ENCODE measurements at places on chromosomes 7 and 10.

DNA sequence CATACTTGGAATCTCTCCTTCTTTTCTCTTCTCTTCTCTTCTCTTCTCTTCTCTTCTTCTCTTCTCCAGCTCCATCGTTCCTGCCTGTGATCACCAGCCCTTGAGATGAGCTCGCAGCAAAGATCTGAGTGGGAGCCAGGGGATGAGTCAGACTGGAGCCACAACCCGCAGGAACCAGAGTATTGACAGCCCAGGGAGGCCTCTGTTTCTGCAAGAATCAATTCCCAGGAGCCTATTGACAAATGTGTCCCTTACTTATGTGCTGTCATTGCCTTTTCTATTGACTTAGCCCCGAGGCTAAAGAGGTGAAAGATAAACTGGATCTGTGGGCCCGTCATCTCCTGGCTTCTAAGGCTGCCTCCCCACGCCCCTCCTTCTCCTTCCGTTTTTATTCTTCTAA is 13.1 kb upstream of the HABP2 start:
- H3K4me1 ChIP-seq: no peaks in the 10 kb centered on the region
- no peaks in the 10 kb centered on the region for H3K36me3 ChIP-seq
- DNase-seq: no peak
- H3K27ac ChIP-seq: no peak overlapping the region
- no peaks in the 10 kb centered on the region for H3K27me3 ChIP-seq
- no peak overlapping the region for H3K4me3 ChIP-seq

DNA sequence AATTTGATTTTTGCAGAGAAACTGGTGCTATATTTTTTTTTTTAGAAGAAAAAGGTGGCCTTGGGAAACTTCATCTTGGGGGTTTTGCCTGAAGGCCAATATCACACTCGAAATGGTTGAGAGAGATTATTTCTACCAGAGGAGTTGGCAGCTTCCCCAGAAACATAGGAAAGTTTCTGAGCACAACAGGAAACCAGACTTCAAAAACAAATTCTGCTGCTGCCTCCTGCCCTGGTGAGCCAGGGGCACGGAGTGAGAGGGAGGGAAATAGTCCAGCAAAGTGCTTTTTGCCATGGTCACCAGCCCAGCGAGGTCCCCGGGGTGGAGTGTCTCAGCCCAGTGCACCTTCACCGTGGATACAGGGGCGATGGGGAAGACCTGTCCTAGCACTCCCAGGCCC is 61.1 kb downstream of the FOXI2 start:
- no peaks in the 10 kb centered on the region for H3K4me1 ChIP-seq
- no peaks in the 10 kb centered on the region for H3K36me3 ChIP-seq
- no peak for DNase-seq
- H3K27me3 ChIP-seq: no peaks in the 10 kb centered on the region

GRCh38 chr10:111410740-111411139 is 333.9 kb downstream of the ADRA2A start:
- no peaks in the 10 kb centered on the region for H3K27me3 ChIP-seq
- H3K36me3 ChIP-seq: no peaks in the 10 kb centered on the region
- H3K4me1 ChIP-seq: no peaks in the 10 kb centered on the region
- no peak overlapping the region for H3K4me3 ChIP-seq

DNA sequence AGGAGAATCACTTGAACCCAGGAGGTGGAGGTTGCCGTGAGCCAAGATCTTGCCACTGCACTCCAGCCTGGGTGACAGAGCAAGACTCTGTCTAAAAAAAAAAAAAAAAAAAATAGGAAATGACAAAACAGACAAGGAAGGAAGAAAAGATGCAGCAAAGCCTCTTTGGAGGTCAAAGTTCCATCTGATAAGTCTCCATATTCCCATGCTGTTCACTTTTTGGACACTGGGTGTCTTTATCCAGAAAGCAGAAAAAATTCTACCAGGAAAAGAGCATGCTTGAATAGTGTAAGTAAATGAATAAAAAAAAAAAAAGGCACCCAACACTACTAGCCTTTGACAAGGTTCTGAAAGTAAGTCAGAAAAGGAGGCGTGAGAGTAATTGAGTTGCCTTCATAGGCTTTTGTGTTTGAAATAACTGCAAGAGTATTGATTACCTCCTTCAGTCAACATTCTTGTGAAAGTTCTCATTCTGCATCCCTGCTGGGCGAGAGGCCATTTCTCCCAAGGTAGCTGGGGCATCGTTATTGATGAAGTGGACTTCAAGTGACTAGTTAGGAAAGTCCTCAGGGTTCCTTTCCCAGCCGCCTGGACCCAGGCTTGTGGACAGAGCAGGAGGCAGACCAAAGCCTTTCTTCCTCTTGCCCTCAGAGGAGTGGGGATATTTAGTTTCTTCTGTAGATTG is 133.3 kb upstream of the KIF5B start:
- no peak overlapping the region for H3K4me3 ChIP-seq
- H3K4me1 ChIP-seq: no peaks in the 10 kb centered on the region
- no peak for DNase-seq

DNA sequence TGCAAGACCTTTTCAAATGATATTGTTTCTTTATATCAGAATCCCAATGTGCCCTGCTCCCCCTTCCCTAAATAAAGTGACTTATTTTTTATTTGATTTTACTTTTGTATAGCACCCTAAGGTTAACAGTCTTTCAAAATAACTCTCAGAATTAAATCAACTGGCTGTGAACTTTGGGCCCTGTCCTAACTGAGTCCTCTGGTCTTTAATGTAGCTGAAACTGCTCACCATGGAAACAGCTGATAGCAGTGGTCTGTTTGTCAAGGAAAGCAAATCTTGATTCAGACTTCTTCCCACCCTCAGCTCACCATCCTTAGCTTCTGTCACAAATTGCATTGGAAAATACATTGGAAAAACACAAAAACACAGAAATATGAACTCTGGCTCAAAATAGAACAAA is 105.2 kb upstream of the PRPS1L1 start:
- no peaks in the 10 kb centered on the region for H3K36me3 ChIP-seq
- DNase-seq: no peak
- no peak overlapping the region for H3K4me3 ChIP-seq
- no peaks in the 10 kb centered on the region for H3K27me3 ChIP-seq
- no peaks in the 10 kb centered on the region for H3K4me1 ChIP-seq

DNA sequence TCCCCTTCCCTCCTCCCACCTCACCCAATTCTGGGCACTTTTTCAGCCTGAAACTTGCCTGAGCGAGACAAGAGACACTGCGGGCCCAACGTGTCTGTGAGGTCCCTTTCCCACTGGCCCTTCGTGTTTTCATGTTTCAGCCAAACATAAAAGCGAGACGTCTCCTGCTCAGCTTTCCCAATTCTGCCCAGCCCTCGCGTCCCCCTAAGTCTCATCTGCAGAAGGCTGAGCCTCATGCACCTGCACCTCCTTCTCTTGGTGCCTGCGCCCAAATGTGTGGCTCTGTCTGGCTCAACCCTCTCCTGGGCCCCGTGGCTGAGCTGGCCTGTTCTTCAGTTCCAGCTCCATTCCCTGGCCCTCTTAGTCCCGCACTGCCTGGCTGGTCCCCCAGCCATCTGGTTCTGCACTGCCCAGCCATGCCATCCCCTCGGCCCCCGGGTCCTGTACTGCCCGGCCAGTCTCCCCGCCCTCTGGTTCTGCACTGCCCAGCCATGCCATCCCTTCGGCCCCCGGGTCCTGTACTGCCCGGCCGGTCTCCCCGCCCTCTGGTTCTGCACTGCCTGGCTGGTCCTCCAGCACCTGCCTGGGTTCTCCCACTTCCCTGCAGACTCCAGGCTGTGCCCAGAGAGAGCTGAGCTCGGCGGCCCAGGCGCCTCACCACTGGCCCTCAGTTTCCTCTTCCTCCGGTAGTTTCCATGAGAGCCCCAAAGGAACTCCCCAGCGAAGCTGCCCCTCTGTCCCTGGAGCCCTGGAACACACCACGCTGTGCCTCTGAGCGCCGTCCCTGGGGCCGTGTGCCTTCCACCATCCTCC is 224.1 kb downstream of the DNAJB6 start:
- no peaks in the 10 kb centered on the region for H3K27me3 ChIP-seq
- H3K4me3 ChIP-seq: no peak overlapping the region
- H3K4me1 ChIP-seq: no peaks in the 10 kb centered on the region
- no peak for DNase-seq
- no peak overlapping the region for H3K27ac ChIP-seq

- no peaks in the 10 kb centered on the region for H3K36me3 ChIP-seq
- H3K27ac ChIP-seq: no peak overlapping the region
Observed at GRCh38 chr7:45984386-45985295, 63.6 kb upstream of the IGFBP3 start.

GRCh38 chr7:28419716-28420115 is 7.4 kb downstream of the CREB5 start:
- peaks cover 17% of the 10 kb centered on the region for H3K4me1 ChIP-seq
- no peak overlapping the region for H3K27ac ChIP-seq
- H3K36me3 ChIP-seq: no peaks in the 10 kb centered on the region

DNA sequence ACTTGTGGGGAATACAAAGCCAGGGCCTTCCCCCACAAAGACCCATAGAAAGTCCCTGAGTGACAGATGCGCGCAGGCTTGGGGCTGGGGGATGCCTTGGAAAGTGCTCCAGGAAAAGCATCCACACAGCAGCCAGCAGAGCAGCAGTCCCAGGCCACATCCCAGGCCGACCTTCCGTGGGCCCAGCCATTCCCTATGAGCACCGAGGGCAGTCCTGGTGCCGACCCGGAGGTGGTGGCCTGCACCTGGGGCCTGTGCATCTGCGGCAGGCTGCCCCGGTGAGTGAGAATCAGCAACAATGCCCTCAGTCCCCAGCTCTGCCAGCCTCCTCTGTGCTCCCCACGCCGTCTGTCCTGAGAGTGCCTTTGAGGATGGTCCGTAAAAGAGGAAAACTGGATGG is 26.4 kb downstream of the ASB13 start:
- no peak overlapping the region for H3K4me3 ChIP-seq
- no peaks in the 10 kb centered on the region for H3K4me1 ChIP-seq
- no peaks in the 10 kb centered on the region for H3K36me3 ChIP-seq
- H3K27ac ChIP-seq: no peak overlapping the region
- no peak for DNase-seq
- H3K27me3 ChIP-seq: no peaks in the 10 kb centered on the region

GRCh38 chr10:133237241-133237587 is 441 bp upstream of the VENTX start:
- H3K36me3 ChIP-seq: no peaks in the 10 kb centered on the region
- H3K4me1 ChIP-seq: peaks cover 29% of the 10 kb centered on the region
- DNase-seq: no peak
- no peak overlapping the region for H3K4me3 ChIP-seq
- H3K27me3 ChIP-seq: peaks cover 18% of the 10 kb centered on the region

- H3K4me3 ChIP-seq: no peak overlapping the region
- no peak overlapping the region for H3K27ac ChIP-seq
- no peak for DNase-seq
- H3K27me3 ChIP-seq: no peaks in the 10 kb centered on the region
- H3K36me3 ChIP-seq: no peaks in the 10 kb centered on the region
- H3K4me1 ChIP-seq: no peaks in the 10 kb centered on the region
Observed at GRCh38 chr10:128481152-128481840, 355.1 kb upstream of the MKI67 start.

DNA sequence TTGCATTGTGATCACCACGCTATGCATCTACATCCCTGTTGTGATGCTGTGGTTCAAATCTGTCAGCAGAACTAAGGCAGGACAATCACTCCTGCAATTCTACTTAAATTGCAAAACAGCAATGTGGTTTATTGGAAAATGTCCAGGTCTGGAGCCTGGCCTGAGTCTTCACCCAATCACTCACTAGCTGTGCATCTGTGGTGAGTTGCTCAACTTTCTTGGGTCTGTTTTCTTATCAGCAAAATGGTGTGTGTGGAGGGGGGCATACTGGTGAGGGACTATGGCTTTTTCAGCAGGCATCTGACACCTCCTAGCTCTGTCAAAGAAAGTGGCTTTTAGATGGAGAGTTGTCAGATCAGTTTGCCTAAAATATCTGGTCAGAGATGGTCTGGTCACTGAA is 108.3 kb upstream of the FEZF1 start:
- H3K4me1 ChIP-seq: no peaks in the 10 kb centered on the region
- no peaks in the 10 kb centered on the region for H3K27me3 ChIP-seq
- DNase-seq: no peak
- no peaks in the 10 kb centered on the region for H3K36me3 ChIP-seq

GRCh38 chr10:93482145-93482834 is at the start of gene MYOF:
Gene MYOF (minus strand): TSS chr10:93482334. CDS start chr10:93482194, 140 bp downstream.
- peak within 1 kb of the TSS; percentile 54 for H3K4me3 ChIP-seq
- no peaks in the 10 kb centered on the region for H3K36me3 ChIP-seq
- peak; percentile 91 for DNase-seq
- H3K4me1 ChIP-seq: peaks cover 30% of the 10 kb centered on the region
- H3K27me3 ChIP-seq: no peaks in the 10 kb centered on the region

DNA sequence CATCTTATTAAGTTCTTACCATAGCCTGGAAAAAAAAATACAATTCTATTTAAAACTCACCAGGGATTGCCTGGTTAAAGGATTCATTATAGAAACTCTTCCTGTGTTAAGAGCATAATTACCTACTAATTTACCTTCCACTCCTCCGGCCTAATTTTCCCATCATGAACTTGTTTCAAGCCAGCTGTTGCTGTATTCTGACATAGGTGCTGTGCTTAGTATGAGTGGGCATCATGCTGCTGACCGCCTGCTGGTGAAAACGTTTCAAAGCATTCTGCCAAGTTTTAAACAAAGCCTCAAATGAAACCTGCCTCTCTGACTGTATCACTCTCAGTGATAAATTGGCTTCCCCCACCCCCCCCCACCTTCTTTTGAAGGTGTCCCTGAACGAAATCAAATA is 47.8 kb upstream of the KCNMA1 start:
- no peak overlapping the region for H3K27ac ChIP-seq
- H3K27me3 ChIP-seq: no peaks in the 10 kb centered on the region
- H3K4me1 ChIP-seq: no peaks in the 10 kb centered on the region
- H3K4me3 ChIP-seq: no peak overlapping the region

- H3K27me3 ChIP-seq: no peaks in the 10 kb centered on the region
- no peak overlapping the region for H3K4me3 ChIP-seq
- H3K27ac ChIP-seq: peak overlapping the region; percentile 90
- H3K36me3 ChIP-seq: no peaks in the 10 kb centered on the region
- peaks cover 34% of the 10 kb centered on the region for H3K4me1 ChIP-seq
Observed at GRCh38 chr10:30782537-30783461, 153.2 kb upstream of the LYZL2 start.

GRCh38 chr10:58158806-58159205 is 108.9 kb downstream of the IPMK start:
- no peak overlapping the region for H3K27ac ChIP-seq
- no peaks in the 10 kb centered on the region for H3K36me3 ChIP-seq
- no peaks in the 10 kb centered on the region for H3K4me1 ChIP-seq
- no peak for DNase-seq

DNA sequence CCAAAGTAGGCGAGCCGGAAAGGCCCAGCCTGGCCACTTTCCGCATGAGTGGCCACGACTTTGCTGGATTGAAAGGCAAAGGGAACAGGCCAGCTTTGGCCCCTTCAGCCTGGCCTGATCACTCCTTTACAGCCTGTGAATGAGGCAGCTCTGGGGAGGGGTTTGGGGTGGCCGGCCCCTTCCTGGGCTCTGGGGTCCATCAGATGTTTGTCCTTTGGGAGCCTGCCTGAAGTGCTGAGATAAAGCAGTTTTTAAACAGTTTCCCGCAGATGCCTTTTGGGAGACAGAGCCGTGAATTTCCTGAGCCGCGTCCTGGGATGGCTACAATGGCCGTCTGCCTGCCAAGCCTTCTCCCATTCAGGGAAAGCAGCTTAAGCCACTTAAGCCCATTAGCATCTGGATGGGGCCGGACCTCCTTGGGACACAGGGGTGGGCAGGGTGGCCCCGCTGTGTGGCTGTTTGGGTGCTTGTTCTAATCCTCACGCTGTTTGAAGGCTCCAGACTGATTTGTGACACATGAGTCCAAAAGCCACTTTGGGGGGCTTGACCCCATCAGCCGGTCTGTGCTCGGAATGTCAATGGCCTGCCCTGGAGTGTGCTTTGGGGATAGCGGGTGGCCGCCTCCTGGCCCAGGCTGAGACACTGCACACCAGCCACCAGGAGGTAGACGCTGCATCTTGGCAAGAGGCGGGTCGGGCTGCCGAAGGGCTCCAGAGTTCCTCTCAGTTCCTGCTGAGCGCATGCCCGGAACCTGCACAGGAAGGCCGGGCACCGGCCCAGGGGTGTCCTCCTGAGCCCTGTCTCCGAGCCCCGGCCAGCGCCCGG is 38.9 kb downstream of the NKX6-2 start:
- no peak for DNase-seq
- no peaks in the 10 kb centered on the region for H3K27me3 ChIP-seq
- peaks cover 4% of the 10 kb centered on the region for H3K4me1 ChIP-seq

Measured in vagina (tissue), 2 donors.